ENCODE measurements at places on chromosomes 5 and 9.
A peak's percentile ranks its signal among the peaks of the same experiment; 100 is the strongest.

GRCh38 chr5:161396171-161396570 is 150.4 kb downstream of the GABRB2 start:
- DNase-seq, result no peak

- no peak for DNase-seq
Measured at GRCh38 chr5:33319151-33319550, 121.6 kb upstream of the TARS1 start.

DNA sequence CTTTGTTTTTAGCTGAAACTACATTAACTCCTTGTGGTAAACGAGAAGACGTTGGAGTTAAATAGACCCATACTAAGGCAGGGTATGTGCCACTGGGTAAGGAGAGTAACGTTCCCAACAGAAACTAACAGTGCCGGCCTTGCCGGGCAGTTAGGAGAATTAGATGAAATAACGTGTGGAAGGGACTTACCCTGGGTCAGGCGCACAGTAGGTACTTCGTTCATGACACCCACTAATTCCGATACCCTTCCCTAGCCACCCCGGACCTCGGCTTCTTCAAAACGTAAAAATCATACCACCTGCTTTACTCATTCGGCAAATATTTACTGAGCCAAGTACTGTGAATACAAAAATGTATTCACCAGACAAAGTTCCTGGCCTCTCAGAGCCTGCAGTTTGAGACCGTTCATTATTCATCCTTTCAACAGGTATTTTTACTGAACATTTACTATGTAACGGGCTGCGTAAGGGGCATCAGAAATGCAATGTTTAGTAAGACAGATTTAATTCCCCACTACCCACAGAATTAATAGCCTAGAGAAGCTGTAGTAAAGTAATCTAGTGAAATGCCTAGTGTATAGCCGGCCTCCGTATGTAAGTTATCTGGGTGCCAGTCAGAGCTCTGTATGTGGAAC is 3.2 kb upstream of the SMIM23 start:
- DNase-seq, result no peak

DNA sequence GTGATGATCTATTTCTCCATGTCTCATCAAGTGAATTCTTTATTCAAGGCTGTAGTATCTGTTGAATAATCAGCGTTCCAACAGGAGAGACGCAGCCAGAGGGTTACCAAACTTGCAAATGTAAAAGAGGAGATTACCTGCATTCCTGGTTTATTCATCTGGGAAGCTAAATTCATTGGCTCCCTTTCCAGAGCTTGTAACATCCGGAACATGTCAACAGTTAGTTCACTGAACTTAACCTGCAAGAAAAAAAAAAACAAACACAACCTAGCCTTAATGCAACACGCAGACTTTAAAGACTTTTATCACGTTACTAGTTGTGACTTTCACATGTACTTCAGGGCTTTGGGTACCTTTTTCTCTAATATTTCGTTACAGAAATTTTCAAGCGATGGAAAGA is 62.4 kb upstream of the GOLGA1 start:
- no peak for DNase-seq

DNA sequence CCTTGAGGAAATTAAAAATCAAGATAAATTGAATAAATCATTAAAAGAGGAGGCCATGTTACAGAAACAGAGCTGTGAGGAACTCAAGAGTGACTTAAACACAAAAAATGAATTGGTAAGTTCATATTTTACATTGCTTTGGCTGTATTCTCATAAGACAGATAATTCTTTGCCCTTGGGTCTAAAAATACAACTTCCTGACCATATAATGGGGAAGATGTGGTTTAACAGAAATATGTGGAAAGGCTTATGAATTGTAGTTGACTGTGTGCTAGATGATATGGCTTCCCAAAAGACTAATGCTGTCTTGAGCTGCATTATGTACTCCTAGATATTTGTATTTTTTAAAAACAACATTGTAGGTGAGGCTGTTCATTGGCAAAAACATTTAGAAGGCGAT is 33.1 kb downstream of the CNTRL start:
- DNase-seq, result no peak

DNA sequence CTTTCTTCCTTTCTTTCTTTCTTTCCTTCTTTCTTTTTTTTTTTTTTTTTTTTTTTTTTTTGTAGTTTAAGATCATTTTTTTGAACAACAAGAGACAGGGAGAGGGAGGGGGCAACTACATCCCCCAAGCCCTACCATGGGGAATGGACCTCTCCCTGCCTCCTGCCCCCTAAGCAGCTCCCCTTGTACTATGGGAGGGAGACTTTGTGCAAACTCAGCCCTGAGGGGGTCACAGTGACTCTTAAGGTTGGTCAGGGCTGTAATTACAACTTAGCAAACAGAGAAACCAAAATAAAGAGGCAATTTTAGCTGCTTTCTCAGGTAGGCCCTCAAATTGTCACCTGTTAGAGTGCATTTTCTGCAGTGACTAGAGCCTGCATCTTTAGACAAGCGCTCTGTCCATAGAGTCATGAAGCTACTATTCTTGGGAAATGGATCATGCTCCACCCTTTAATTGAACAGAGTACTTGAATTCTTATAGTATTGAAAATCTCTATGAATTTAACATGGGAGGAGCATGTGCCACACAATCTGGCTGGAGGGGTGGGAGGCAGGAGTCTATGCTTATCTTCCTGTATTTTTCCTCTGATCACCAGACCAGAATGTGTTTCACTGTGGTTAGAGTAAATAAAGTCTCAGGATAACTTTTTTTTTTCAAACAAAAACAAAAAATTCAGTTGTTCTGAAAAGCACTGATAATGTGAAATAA is 24.3 kb upstream of the PIK3R1 start:
- no peak for DNase-seq

DNA sequence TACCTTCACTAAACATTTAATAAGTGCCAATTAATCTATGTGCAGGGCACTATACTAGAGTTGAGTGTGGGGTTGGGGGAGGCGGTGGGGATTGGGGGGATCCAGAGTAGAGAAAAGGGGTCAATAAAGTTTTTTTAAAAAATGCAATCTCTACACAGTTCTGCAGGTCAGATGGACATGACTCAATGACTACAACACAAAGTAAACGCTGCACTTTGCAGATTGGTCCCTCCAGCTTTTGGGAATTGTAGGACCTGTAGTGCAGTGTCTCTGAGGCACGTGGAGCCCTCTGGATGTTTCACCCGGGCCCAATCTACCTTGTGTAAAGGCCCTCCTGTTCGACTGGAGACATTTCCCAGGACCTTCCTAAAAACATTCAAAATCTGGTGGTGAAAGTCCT is 43.5 kb downstream of the SEMA6A start:
- no peak for DNase-seq

- DNase-seq, result no peak
Measured at GRCh38 chr5:134090522-134090921, 24.0 kb upstream of the TCF7 start.

DNA sequence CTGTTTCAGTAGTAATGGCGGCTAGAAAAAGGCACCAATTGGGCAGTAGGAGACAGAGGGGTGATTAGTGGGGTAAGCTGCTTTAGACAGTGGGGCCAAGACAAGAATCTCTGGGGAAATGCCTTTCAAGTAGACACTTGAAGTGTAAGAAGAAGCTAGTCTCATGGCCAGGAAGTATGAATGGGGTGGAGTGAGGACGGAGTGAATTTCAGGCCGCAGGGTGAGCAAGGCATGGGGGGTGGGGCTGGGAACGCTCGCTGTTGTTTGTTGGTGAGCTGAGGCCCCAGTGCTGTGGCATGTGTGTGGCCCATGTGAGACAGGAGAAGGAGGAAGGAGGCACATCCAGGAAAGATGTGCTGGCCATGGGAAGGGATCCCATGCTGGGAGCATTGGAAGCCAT is 149.2 kb upstream of the NFIL3 start:
- DNase-seq, result no peak

GRCh38 chr9:126439402-126439765 is 112.8 kb downstream of the MVB12B start:
- no peak for DNase-seq

- DNase-seq, result no peak
Measured at GRCh38 chr9:27801545-27801944, 228.3 kb upstream of the C9orf72 start.

GRCh38 chr5:71860048-71860447 is 141.0 kb downstream of the CARTPT start:
- DNase-seq, result peak; percentile 27

DNA sequence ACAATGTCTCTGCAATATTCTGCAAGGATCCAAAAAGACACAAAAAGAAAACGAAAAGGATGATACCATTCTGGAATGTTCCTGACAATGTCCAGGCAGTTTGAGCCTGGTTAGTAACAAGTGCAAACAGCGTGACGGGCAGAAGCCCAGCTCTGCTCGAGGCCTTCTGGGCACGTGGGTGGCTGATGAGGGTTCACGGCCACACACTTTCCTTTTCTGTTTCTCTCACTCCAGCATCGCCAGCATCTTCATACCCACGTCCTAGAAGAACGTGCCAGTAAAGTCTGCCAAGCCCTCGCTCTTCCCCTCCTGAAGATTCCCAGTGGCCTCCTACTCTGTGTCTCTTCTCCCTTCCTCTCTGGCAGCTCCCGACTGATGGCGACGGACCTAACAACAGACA is 36.7 kb downstream of the COL23A1 start:
- DNase-seq, result no peak

DNA sequence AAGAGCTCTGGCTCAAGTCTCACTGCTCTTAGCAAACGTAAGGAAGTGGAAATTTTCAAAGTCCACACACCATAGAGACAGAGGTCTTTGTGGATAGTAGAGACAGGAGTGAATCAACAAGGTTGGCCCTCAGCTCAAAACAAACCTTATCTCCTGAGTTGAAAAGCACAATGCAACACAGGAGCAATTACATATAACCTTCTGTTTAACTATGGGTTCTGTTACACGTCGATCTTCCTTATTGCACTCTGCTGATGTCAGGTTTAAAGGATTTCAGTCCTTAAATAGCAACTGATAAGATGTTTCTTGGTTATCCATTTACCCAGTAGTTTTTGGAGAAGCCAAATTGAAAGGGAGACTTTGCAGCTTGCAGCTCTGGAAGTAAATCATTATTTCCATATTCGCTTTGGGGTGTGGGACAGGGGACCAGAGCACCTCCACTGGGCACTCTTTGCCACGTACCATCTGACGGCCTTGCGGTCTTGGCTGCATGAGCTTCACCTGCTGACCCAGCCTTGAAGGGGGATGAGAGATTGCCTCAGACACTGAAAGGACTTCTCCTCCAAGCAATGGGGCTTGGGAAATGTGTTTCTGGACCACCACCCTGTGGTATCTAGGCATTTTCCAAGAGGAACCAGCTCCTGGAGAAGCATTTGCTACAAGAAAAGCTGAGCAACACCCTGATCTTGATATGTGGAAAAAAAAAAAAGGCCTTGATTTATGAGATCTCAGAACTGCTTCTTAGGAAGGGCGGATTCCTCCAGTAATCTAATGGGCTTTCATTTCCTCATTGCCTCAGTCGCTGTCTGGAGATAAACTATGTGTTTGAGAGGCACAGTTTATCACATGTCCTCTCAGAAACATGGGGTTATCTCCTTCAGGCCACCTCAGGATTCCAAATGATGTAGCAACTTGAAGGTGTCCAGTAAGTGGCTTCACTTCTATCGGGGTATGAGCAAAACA is 56.2 kb upstream of the ZNF622 start:
- DNase-seq, result no peak

DNA sequence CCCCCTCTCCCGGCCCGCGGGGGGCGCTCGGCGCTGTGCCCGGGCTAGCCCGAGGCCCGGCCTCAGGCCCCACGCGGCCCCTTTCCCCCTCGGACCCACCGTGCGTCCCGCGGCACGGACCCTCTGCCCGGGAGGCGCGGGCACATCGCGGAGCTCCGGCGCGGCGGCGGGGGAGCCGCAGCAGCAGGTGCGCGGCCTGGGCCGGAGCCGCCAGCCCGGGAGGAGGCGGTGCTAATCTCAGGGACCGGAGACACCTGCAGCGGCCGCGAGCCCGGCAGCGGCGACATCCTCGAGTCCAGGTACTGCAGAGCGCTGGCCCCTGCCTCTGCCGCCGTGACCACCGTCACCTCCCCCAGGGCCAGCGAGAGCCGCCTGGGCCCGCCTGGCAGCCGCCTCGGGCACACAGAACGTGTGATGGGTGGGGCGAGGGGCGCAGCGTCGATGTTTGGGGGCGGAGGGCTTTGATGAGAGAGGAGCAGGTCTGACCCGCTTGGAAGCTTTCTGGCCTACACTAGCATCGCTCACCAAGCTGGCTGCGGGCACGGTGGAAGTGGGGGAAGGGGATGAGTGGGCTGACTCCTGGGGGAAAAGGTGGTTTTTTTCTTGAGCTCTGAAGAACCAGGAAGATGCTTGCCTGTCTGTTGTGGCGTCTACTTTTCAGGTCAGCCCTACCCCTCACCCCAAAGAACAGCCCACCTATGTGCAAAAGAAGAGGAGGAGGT is 524 bp downstream of the CYFIP2 start:
- peak; percentile 69 for DNase-seq

DNA sequence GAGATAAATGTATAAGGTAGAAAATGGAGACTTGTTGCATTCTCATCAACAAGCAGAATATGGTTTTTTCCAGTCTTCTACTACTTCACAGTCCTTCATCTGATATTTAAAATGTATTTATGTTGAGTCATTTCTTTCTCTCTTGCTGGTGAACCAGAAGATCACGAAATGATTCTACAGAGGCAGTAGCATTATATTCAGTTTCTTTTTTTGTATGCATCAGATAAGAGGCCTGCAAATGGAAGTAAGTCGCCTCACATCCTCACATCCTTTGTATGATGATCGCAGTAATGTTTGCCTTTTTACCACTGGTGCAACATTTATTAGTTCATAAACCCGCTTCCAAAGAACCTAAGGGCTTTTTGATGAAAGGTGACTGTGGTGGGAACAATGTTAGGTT is 22.1 kb upstream of the IL13 start:
- no peak for DNase-seq

GRCh38 chr5:4511996-4512656 is 628.0 kb upstream of the ADAMTS16 start:
- DNase-seq, result peak; percentile 33

GRCh38 chr9:36152741-36153438 is 16.3 kb upstream of the CCIN start:
- DNase-seq, result no peak

- no peak for DNase-seq
Measured at GRCh38 chr5:26034813-26035212, 1003.6 kb downstream of the CDH9 start.

GRCh38 chr9:121220996-121221663 is 19.5 kb upstream of the RAB14 start:
- DNase-seq, result peak; percentile 56

GRCh38 chr9:81605170-81605670 is 84.1 kb downstream of the TLE1 start:
- DNase-seq, result no peak

DNA sequence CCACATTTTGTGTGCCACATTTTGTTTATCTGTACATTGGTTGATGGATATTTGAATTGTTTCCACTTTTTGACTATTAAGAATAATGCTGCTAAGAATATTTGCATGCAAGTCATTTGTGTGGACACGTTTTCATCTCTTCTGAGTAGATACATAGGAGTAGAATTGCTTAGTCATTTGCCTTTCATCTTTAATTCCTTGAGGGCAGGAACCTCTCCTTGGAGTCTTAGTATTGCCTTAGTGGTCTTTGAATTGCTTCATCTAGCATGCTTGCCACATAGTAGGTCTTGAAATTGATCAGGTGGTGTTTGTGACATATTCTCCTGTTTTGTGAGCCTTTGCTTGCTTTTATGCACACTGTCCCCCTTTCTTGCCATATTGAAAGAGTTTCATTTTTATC is 128.5 kb downstream of the NR3C1 start:
- no peak for DNase-seq

GRCh38 chr5:32538031-32538547 is 47.3 kb upstream of the SUB1 start:
- no peak for DNase-seq

- no peak for DNase-seq
Measured at GRCh38 chr5:88882276-88883038, 527 bp downstream of the MEF2C start.

- DNase-seq, result no peak
Measured at GRCh38 chr5:61569353-61569752, 237.3 kb downstream of the ZSWIM6 start.
